ENCODE measurements at places on chromosomes 16 and 17. TPM values are rescaled to one million over a fixed set of nuclear protein-coding genes. Genes with fewer than 3 reads are reported as not detected.

ZP2 gene
- total RNA-seq: not detected

CA7 gene
- total RNA-seq: not detected

KRT12 gene
- total RNA-seq: not detected

GRCh38 chr17:13600475-13601321 is 1.0 kb downstream of the HS3ST3A1 start:
- no peak for DNase-seq

DNA sequence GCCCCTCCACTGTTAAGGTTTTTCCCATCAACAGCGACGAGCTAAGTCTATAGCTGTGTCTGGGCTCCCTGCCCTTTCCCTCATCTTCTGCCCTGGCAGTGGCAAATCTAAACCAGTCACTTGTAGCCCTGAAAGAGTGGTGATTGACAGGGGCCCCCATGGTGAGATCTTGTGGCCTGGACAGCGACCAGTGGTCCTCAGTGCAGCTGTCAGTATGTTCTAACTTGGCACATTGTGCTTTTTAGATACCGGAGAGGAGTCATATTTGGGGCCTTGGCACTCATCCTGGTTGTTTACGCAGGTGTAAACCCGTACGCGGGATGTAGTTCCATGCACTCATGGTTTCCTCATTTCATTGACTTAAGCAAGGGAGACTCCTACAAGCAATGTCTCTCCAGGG is 57.5 kb upstream of the ARHGAP44 start:
- DNase-seq: no peak

GRCh38 chr17:16975744-16976625 is 4.1 kb upstream of the TNFRSF13B start:
- DNase-seq: no peak

- peak; percentile 59 for DNase-seq
Observed at GRCh38 chr17:14926526-14927122, 338.5 kb downstream of the PMP22 start.

DNA sequence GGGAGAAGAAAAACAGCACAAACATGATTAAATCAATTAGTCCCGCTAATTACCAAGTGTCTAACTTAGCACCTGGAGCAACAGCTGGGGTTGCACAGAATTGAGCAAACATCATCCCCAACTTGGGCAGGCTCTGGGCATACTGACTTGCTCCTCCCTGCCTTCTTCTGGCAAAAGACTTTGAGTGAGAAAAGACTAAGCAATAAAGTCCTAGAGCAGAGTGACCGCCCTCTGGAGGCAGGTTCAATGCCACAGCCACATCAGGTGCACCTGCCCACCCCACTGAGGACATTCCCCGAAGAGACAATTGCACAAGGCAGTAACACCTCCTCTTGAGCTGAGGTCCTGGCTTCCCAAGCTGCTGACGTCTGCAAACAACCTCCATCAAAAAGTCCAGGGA is 358.3 kb downstream of the SOX9 start:
- no peak for DNase-seq

DNA sequence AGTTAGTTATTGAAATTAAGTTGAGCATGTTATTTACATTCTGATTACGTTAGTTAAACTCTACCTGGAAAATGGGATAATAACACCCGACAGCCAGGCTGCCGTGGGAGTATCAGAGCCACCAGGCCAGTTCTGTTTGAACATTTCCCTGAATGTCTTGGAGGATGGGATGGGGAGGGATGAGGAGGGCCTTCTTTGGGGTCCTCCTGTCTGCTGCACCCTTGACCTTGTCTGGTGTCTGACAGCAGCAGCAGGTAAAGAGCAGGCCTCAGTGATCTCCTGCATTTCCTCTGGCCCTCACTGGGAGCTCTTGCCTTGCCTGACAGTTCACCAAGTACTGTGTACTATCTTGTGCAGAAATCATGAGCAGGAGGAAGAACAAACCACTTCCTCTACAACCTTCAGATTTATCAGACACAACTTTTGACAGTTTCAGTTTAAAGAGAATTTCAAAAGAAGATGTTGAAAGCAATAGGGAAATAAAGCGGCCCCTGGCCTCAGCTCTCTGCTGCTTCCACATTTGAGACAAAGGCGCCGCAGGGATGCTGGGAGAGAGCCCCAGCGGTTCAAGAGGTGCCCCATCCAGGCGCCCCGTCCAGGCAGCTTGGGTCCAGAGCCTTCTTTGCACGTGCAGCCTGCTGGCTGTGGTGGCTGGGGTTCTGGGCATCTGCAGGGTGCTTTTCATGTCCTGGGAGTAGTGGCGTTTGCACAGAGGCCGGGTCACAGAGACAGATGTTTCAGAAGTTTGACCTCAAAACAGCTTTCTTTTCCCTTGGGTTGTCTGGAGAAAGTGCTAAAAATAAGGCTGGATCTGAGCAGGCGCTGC is 25.3 kb downstream of the CMIP start:
- peak; percentile 87 for DNase-seq

GRCh38 chr16:49084628-49085390 is 196.8 kb downstream of the CBLN1 start:
- no peak for DNase-seq

DNA sequence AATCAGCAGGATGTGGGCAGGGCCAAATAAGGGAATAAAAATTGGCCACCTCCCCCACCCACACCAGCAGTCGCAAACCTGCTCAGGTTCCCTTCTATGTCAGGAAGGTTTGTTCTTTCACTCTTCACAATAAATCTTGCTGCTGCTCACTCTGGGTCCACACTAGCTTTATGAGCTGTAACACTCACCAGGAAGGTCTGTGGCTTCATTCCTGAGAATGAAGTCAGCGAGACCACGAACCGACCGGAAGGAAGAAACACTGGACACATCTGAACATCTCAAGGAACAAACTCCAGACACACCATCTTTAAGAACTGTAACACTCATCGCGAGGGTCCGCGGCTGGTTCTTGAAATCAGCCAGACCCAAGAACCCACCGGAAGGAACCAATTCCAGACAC is 115.5 kb upstream of the TBX2 start:
- no peak for DNase-seq
